ENCODE measurements at places on chromosomes 4 and X.
A peak's percentile ranks its signal among the peaks of the same experiment; 100 is the strongest.

DNA sequence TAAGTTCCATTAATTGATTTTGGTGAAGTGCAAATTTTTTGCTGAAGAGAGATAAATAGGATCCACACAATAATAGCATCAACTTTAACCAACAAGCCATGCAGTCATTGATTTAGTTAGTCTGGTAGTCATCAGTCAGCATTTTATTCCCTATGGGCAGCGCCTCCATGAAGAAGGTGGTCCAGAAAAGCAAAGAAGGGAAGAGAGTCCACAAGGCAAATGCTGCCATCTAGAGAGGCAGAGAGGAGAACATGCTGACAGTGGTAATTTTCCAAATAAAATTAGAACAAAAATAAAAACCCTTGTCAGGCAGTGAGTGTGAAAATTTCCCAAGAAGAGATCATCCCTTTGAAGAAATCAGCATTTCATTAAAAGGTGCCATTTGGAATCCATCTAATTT lies 366.7 kb upstream of the FAM241A start:
- DNase-seq = peak; percentile 1

DNA sequence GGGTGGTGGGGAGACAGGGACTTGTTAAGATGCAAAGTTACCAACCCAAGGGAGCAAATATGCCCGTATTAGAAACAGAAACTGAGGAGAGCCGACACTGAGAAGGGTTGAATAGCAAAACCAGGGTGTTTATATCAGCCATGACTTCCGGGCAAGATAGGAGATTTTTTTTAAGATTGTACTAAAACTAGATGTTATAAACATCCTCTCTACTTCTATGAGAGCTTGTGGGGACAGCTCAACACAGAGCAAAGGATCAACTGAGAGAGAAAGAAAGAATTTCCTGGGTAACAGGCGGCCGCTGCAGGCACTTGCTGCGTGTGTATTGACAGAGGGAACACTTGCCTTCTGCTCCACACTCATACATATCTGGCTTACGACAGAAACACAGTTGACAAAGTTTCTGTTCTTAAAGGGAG lies 49.1 kb upstream of the FBXW7 start:
- peak; percentile 20 for DNase-seq

- DNase-seq = no peak
Measured at GRCh38 chr4:53234111-53234510, 131.8 kb downstream of the SCFD2 start.

DNA sequence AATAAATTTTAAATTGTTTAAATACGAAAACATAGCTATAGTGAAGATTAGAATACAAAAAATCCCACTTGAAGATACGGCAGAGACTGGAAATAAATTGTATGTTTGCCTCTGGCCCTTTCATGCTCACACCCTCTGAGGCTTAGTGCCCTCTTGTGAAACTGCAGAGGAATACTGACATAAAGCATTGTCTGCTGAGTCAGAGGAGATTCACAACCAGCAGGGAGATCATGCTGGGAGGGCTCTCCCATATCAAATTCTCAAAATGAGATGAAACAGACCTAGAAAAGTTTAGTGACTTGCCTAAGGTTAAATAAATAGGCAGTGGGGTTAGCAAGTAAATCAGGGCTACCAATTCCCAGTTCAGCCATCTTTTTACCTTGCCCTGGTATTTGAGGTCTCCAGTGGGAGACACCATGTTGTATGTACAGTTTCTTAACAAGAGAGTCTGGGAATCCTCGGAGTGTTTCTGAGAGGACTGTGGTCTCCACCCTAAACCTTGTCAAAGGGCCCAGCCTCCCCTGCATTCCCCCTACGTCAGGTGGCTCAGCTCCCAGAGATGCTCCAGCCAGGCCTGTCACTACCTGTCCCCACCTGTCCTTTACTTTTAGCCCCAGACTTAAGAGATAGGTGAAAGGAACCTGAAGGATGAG lies 581.4 kb upstream of the DIPK2B start:
- DNase-seq = peak; percentile 38

- peak; percentile 19 for DNase-seq
Measured at GRCh38 chr4:123568936-123569335, 172.3 kb downstream of the SPRY1 start.

DNA sequence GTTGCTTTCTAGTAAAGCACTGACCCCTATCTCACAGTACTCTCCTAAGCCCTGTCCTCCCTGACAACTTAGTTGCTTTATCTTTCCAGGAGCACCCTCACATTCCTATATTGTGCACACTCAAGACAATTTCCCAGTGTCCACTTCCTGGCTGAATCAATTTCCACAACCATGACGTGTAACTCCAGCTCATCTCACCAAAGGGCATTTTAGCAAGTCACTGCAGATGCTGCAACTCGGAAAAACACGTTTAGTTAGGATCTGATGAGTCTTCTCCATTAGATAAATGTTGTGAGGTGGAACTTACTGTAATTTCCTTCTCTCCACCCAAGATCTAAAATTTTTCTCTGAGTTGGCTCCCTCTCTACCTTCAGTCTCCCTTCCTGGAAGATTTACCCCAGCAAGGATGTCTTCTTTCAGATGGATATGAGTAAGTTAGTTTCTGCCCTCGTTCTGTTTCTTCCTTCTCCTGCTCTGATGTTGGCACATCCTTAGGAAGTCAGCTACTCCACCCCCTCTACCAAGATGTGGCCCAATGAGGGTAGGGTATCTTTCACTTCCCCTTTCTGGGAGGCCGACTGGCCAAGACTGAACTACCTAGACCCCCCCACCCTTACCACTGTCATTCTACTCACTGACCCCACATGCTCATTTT lies 28.8 kb upstream of the IL13RA1 start:
- peak; percentile 86 for DNase-seq

GRCh38 chr4:141058591-141059512 lies 74.4 kb downstream of the RNF150 start:
- no peak for DNase-seq

- peak; percentile 61 for DNase-seq
Measured at GRCh38 chr4:118280501-118281218, 72.1 kb downstream of the PRSS12 start.

- peak; percentile 89 for DNase-seq
Measured at GRCh38 chr4:146049802-146050201, 111.2 kb upstream of the ZNF827 start.

Measured in MV-4-11 (cell line).